ENCODE measurements at places on chromosomes 7 and 10.

GRCh38 chr7:108146070-108146842 is 16.1 kb upstream of the LAMB4 start:
- peak; percentile 76 for DNase-seq

DNA sequence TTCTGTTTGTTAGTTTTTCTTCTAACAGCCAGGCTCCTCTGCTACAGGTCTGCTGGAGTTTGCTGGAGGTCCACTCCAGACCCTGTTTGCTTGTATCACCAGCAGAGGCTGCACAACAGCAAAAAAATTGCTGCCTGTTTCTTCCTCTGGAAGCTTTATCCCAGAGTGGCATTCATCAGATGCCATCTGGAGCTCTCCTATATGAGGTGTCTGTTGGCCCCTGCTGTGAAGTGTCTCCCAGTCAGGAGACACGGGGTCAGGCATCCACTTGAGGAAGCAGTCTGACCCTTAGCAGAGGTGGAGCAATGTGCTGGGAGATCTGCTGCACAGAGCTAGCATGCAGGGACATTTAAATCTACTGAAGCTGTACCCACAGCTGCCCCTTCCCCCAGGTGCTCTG is 26.7 kb upstream of the CROT start:
- DNase-seq, result no peak

DNA sequence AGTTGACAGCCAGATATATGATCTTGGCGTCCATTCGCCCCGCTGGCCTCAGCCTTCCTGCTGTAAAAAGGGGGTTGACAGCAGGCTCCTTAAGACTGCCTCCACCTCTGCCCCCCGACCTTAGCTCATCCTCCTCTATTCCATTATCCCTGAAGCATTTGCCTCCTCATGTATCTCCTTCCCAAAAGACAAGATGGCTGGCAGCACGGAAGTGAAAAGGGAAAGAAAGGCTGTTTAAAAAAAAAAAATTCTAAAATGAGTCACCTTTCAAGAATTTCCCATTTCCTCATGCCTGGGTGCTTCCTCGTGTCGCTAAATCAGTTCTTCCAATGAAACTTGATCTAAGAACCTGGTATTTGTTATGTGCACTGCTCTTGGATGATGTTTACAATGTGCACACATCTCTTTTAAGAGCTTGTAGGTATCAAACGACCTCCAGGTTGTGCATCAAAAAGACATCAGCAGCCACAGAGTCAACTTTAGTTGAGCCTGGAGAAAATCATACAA is 1.7 kb downstream of the SCRN1 start:
- no peak for DNase-seq

- DNase-seq, result no peak
These were observed 30.1 kb upstream of the COMTD1 start for GRCh38 chr10:75265856-75266255.

GRCh38 chr10:124882313-124882712 is 59.6 kb upstream of the ZRANB1 start:
- DNase-seq, result no peak

GRCh38 chr10:105189463-105189800 is 548.3 kb downstream of the SORCS3 start:
- DNase-seq, result no peak

DNA sequence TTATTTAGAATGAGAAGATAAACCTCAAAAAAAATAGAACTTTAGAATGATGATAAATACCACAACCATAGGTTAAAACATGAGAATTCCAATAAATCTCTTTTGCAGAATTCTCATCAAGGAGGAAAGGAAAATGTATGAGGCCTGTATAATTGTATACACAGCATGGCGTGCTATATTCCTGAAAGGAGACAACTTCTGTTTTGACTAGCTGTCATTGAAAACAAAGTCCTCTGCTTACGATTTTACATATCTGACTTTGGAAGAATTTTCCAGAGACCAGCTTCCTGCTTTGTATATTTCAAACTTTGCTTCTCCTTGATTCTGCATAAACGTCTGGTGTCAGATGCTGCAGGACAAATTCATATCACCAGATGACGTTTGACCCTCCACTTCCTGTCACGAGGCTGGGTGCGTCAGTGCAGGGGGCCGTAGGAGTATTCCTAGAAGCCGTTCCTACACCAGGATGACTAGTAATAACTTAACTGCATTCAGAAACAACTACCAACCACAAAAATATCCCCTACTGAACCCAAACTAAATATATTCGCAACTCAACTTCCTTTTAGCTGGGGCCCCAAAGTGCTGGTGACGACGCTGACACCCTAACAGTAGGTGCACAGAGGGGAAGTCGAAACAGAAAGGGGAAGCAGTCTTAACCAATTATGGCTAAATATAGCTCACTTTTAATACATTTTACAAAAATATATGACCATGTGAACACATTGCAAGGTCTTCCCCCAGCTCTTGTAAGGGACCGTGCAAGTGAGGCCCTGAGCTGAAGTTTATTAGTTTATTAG is 178.6 kb upstream of the INHBA start:
- DNase-seq, result peak; percentile 43

- DNase-seq, result no peak
These were observed at the start of gene GIMAP1 for GRCh38 chr7:150716368-150716767. Gene GIMAP1 (plus strand): TSS chr7:150716613. CDS start chr7:150719048, 2,435 bp downstream.
